Stimulated activated CD4-positive, alpha-beta T cell treated with anti-CD3 and anti-CD28 coated beads, Interleukin-15, amount 100 ng/mL, for 1 hour (primary cell): ENCODE measurements at places on chromosomes 12 and 14.

- DNase-seq = no peak
These were observed 334 bp upstream of the TMEM132C start for GRCh38 chr12:128266541-128267130.

- no peak for DNase-seq
These were observed 507.0 kb downstream of the SNAPC1 start for GRCh38 chr14:62269204-62269603.

DNA sequence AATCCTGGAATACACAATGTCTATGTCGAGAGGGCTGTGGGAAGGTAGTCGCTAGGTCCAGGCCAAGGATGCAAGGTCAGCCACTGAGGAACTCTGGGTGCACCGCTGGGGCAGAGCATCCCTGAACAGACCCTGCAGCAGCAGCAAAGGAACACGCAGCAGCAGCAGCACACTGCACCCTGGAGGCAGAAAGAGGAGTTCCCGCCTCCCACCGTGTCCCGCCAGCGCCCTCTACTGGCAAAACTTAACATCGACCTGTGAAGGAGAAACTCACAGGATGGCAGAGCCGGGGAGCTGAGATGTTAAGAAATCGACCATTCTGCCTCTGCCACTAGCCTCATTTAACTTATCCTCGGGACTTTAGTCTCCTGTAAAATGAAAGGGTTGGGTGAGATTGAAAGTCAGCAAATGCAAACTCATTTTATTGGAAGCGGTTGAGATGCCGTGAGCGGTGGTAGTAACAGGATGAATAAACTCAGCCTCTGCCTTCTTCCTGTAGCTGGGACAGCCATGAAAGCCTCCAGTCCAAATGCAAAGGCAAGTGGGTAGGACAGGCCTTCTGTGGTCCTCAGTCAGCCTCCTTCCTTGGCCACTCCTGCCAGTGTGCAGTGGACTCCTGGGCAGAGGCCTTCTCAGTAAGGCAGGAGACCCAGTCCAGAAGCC, 45.6 kb downstream of the STAB2 start:
- no peak for DNase-seq

- no peak for DNase-seq
These were observed 114.5 kb downstream of the RPAP3 start for GRCh38 chr12:47591361-47591791.

GRCh38 chr12:105222284-105222655, 13.7 kb downstream of the APPL2 start:
- no peak for DNase-seq

- no peak for DNase-seq
These were observed 168.9 kb upstream of the RASSF8 start for GRCh38 chr12:25789541-25789944.

- no peak for DNase-seq
These were observed 223.4 kb downstream of the GLT1D1 start for GRCh38 chr12:129076441-129077320.

- DNase-seq = no peak
These were observed 311.9 kb upstream of the TBX3 start for GRCh38 chr12:114995891-114996290.

GRCh38 chr12:73414926-73415325, 1122.7 kb upstream of the ATXN7L3B start:
- DNase-seq = no peak

DNA sequence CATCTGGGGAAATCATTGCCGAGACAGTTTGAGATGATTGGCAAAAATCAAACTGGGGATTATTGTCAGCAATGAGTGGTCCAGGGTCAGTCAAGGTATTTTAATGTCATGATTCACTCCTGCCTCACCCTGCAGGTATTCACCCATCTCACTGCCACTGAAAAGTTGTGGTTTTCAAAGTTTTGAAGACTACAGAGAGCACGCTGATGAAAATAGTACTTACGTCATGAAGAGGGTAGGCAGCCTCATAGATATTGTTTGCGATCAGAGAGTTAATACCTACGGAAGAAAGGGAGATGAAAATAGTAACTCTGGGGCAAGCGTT, 138.0 kb downstream of the ANO2 start:
- DNase-seq = no peak

DNA sequence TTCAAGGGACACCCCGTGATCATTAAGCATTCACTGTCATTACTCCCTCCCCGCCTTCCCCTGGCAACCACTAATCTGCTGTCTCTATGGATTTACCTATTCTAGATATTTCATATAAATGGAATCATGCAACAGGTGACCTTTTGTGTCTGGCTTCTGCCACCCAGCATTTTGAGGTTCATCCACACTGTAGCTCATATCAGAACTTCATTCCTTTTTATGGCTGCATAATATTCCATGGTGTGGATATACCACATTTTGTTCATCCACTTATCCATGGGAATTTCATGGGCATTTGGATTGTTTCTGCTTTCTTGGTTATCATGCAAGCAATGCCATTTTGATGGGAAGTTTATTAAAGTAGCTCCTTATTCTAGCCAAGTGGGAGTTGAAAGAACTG, 184.2 kb upstream of the VASH1 start:
- DNase-seq = no peak

DNA sequence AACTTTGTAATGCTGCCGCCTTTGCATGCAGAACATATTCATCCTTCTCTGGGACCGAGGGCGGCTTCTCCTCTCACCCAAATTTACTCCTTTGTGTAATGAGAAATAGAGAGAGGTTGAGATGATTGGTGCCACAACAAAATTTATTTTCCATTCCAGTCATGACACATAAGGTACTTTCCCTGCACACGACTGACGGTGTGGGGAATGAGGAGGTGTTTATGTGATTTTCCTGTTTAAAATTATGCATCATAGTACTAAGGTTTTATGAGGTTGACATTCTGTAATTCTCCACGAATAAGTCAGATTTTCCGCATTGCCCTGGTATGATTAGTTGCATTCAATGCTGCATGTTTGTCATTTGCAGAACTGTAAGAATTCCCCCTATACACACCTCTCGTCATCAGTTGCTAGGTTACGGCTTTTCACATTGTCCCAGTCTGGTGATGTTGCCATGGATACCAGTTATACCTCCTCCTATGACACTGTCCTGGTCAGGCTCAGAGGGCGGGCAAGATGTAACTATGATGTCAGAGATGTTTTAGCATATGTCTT, 23.1 kb downstream of the BICDL1 start:
- peak; percentile 55 for DNase-seq

GRCh38 chr12:108479364-108480070, 35.6 kb upstream of the FICD start:
- DNase-seq = no peak

- no peak for DNase-seq
These were observed 45.0 kb upstream of the ASPG start for GRCh38 chr14:104040539-104040938.

GRCh38 chr12:90896164-90896563, 58.8 kb downstream of the CCER1 start:
- DNase-seq = no peak

DNA sequence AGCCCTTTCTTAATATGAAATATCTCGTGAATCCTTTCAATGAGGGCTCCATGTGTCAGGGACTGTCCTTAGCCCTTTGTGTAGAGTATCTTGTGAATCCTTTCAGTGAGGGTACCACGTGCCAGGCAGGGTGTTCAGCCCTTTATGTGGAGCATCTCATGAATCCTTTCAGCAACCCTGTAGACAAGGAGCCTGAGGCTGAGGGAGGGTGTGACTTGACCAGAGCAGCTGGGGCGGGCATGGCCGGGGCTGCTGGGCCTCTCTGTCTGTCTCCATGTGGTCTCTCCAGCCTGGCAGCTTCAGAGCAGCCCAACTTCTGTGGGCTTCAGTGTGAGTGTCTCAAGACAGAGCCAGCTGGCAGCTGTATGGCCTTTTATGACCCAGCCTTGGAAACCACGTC, 140.2 kb downstream of the AACS start:
- no peak for DNase-seq

DNA sequence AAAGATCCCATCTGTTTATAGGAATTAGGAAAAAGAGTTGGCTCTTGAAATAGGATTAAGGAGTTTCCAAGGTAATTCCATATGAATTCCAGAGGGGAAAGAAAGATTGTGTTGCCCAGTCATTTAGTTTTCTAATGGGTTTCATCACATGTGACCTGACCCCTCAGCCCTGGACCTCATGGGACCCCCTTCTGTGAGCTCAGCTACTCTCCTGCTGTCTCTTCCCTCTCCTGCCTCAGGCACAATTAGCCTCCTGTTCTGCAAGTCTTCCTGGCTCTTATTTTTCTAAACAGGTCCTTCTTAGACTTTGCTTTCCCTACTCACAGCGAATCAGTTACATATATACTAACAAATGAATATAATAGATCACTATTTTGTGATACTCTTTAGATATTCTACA, 237.7 kb downstream of the TRHDE start:
- no peak for DNase-seq

- no peak for DNase-seq
These were observed 30.9 kb downstream of the ERGIC2 start for GRCh38 chr12:29350080-29350479.

- no peak for DNase-seq
These were observed 19.7 kb upstream of the PLEKHD1 start for GRCh38 chr14:69464829-69465228.

DNA sequence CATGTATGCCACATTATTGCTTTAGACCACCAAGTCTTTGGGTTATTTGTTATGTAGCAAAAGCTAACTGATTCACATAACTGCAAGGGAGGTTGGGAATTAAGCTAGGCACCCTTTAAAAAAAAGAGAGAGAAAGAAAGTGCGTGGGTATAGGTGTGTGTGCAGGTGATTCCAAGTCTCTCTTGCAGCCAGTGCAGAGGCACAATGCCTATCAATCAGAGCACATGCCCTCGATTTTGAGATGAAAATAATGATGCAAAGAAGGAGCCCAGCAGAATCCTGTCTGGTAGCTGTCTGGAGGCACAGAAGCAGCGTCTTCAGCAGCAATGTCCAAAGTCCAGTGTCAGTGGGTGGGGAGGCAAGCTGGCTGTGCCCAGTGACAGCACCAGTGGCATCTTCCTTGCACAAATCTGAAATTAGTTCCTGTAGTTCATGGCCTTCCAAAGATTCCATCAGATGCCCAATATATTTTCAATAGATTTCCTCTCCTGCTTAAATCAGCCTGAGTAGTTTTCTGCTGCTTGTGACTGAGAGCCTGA, 62.4 kb upstream of the TBPL2 start:
- DNase-seq = no peak

- DNase-seq = no peak
These were observed 41.7 kb downstream of the TSPAN11 start for GRCh38 chr12:30968211-30968610.

- DNase-seq = no peak
These were observed 28.1 kb upstream of the ADGRD1 start for GRCh38 chr12:130925666-130926015.

GRCh38 chr12:128323145-128323920, 56.4 kb downstream of the TMEM132C start:
- no peak for DNase-seq

- no peak for DNase-seq
These were observed 185.5 kb downstream of the ETV6 start for GRCh38 chr12:11834931-11835330.
